ENCODE measurements at places on chromosomes 13 and 19. TPM values are rescaled to one million over a fixed set of nuclear protein-coding genes. Genes with fewer than 3 reads are reported as not detected.

GRCh38 chr13:112447761-112448603 lies 71.8 kb downstream of the SPACA7 start:
- H3K27ac ChIP-seq, result no peak overlapping the region
- H3K4me3 ChIP-seq, result no peak overlapping the region
- DNase-seq, result no peak

DNA sequence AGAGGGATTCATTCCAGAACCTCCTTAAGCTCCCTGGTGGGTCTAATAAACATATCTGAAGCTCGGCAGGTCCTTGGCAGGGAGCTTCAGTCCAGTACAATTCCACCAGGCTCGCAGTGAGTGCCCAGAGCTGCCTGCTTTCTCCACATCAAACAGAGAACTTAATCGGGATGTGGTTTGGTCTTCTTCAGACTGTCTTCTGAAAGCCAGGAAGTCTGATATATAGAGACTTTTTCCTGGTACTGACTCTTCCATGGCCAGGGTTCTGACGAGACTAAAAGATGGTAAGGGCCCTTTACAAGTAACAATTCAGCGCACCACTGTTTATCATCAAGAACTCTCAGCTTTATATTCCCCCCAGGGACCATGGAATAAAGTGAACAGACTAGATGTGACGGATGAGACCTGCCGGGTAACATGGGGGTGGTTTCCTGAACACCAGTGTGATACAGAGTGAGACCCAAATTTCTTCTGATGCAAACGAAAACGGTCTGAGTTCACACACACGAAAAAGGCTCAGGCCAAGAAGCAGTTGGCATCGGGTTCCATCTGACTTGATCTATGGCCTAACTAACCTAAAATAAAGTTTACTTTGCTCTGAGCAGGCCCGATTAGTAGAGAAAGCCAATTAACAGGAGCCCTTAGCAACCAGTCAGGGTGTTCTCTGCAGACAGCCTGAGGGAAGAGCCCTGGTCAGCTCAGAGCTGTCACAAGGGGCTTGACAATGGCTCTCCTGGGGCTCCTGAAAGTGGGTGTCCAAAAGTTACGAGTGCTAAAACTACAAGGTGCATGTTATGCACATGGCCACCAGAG lies 29.0 kb downstream of the RANBP3 start:
- no peak overlapping the region for H3K27ac ChIP-seq
- DNase-seq, result no peak
- H3K4me3 ChIP-seq, result no peak overlapping the region
- H3K4me1 ChIP-seq, result peaks cover 8% of the 10 kb centered on the region

DNA sequence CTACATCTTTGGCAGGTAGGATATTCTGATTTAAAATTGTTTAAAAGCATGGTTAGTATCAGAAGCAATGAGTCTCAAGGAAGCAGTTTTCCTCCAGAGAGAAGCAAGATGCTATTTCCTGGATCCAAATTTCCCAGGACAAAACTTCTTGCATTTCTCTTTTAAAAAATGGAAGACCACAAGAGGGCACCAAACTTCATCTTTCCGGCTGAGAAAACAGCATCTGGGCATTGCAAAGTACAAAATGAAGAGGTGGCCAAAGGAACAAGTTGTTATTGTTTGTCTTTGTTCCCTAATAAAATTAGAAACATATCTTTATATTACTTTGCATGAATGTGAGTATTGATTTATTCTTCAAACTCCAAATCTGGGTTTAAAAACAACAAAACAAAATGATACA lies 60.0 kb upstream of the LRCH1 start:
- no peaks in the 10 kb centered on the region for H3K27me3 ChIP-seq
- H3K4me1 ChIP-seq, result no peaks in the 10 kb centered on the region
- DNase-seq, result no peak
- H3K36me3 ChIP-seq, result no peaks in the 10 kb centered on the region
- H3K4me3 ChIP-seq, result no peak overlapping the region

DNA sequence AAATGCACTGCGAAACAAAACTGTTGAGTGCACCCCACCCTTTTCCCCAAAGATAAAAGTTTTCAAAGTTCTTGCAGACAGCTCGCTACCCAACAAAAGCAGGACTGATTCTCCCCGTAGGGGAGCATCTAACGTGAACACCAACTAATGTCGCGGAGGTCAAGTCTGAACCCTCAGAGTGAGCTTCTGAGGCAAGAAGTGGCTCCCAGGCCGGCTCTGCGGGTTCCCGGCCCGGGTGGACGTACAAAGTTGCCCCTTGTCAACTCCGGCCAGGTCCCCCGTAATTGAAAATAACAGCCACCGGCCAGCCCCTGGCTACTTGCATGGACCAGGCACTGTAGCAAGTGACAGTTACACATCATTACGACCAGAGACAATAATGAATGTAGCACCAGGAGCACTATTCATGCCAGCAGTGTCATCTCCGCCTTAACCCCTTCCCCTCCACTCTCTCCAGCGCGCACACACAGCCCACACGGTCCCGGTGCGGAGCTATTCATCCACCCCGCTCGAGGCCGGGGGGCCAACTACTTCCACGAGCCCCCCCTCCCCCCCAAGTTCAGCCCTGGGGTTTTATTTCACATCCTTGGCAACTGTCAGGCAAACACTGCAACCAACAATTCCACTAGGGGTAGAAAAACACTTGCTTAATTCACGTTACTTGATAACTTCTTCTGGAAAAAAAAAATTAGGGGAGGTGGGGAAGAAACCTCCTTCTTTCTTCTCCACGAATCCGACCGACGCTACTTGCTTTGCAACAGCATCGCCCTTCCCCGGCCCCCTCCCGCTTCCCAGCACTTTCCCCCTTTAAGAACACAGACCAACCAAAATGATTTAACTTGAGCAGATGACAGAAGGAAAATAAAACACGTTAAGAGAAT lies 1.2 kb downstream of the KLF12 start:
- DNase-seq, result peak; percentile 57
- H3K27ac ChIP-seq, result peak overlapping the region; percentile 63
- H3K27me3 ChIP-seq, result no peaks in the 10 kb centered on the region
- no peaks in the 10 kb centered on the region for H3K36me3 ChIP-seq
- H3K4me1 ChIP-seq, result peaks cover 11% of the 10 kb centered on the region

GRCh38 chr19:41886761-41887710 lies 4.1 kb downstream of the ARHGEF1 start:
- no peaks in the 10 kb centered on the region for H3K36me3 ChIP-seq
- no peaks in the 10 kb centered on the region for H3K27me3 ChIP-seq
- H3K27ac ChIP-seq, result no peak overlapping the region
- DNase-seq, result no peak

DNA sequence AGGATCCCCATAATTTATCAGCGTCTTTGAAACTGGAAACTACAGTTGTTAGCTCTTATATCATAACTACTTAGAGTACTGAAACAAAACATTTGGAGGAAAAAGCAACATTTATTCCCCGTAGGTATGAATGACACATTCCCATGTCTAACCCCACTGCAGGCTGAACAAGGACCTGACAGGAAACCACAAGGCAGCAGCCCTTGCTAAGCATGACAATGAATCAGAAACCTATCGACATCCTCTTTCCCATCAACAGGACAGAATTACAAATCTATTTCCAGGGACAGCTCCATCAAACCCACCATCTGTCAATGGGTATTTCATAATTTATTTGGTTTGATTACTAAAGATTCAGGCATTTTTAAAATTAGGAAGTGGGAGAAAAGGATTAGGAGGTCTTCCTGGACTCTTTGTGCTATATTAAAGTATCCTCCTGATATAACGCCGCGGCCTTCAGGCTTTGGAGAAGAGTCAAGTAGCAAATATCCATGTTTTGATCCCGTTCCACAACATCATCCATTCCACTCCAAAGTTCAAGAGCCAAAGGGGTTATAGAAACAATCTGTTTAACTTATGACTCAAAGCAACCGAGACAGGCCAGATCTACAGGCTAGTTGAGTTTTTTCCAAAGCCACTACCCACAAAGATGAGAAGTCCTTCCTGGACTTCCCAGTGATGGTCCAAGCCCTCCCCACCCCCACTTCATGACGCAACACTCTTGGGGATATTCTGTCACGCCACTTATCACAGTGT lies 51.1 kb downstream of the FAM216B start:
- H3K36me3 ChIP-seq, result no peaks in the 10 kb centered on the region
- peak; percentile 49 for DNase-seq
- H3K27me3 ChIP-seq, result no peaks in the 10 kb centered on the region
- H3K4me3 ChIP-seq, result no peak overlapping the region
- H3K27ac ChIP-seq, result no peak overlapping the region
- peaks cover 2% of the 10 kb centered on the region for H3K4me1 ChIP-seq

GRCh38 chr19:45469945-45470761 lies 2.4 kb downstream of the FOSB start:
- H3K4me3 ChIP-seq, result peak overlapping the region; percentile 53
- no peaks in the 10 kb centered on the region for H3K36me3 ChIP-seq
- H3K27me3 ChIP-seq, result no peaks in the 10 kb centered on the region
- H3K4me1 ChIP-seq, result peaks cover 12% of the 10 kb centered on the region
- DNase-seq, result peak; percentile 60

DNA sequence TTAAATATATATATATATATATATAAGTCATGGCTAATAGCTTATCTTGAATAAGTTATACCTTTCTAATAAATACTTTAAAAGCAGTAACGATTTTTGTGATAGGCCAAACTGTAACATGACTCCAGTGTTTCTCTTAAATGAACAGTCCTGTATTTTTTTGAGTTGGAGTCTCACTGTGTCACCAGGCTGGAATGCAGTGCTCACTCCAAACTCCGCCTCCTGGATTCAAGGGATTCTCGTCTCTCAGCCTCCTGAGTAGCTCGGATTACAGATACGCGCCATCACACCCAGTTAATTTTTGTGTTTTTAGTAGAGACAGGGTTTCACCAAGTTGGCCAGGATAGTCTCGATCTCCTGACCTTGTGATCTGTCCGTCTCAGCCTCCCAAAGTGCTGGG lies 814.2 kb upstream of the SLITRK5 start:
- H3K4me3 ChIP-seq, result no peak overlapping the region
- H3K4me1 ChIP-seq, result no peaks in the 10 kb centered on the region
- H3K36me3 ChIP-seq, result no peaks in the 10 kb centered on the region

GRCh38 chr19:2494447-2495129 lies 18.7 kb downstream of the GADD45B start:
- H3K27ac ChIP-seq, result no peak overlapping the region
- H3K4me3 ChIP-seq, result peak overlapping the region; percentile 51
- no peaks in the 10 kb centered on the region for H3K27me3 ChIP-seq
- DNase-seq, result peak; percentile 76

GRCh38 chr13:114054830-114055439 lies 77.5 kb downstream of the RASA3 start:
- H3K4me3 ChIP-seq, result no peak overlapping the region
- no peaks in the 10 kb centered on the region for H3K36me3 ChIP-seq
- H3K27ac ChIP-seq, result no peak overlapping the region

DNA sequence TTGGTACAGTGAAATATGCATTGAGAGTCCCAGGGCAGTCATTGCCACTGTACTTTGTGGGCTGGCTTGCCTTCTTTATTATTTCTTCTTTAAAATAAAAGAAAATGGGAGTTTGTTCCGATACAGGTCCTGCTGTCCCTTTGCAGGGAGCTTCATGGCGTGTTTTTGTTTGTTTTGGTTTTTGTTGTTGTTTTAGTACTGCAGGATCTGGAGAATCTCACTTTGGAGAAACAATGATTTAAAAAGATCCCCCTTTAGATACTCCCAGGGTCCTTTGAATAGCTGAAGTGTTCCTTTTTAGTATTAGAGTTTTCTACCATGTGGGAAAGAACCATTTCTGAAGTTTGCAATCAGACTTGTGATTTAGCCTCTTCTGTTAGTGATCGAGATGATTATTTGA lies 11.1 kb downstream of the CHAF1A start:
- peaks cover 2% of the 10 kb centered on the region for H3K4me1 ChIP-seq
- H3K4me3 ChIP-seq, result no peak overlapping the region
- no peaks in the 10 kb centered on the region for H3K27me3 ChIP-seq
- DNase-seq, result no peak

- no peak overlapping the region for H3K27ac ChIP-seq
- H3K4me3 ChIP-seq, result no peak overlapping the region
- no peaks in the 10 kb centered on the region for H3K27me3 ChIP-seq
- H3K4me1 ChIP-seq, result peaks cover 5% of the 10 kb centered on the region
- DNase-seq, result no peak
- H3K36me3 ChIP-seq, result no peaks in the 10 kb centered on the region
These were observed 64.4 kb upstream of the FRY start for GRCh38 chr13:31967155-31967554.

- no peaks in the 10 kb centered on the region for H3K4me1 ChIP-seq
- no peak overlapping the region for H3K27ac ChIP-seq
- H3K36me3 ChIP-seq, result no peaks in the 10 kb centered on the region
- no peak for DNase-seq
These were observed 150.0 kb downstream of the KCTD15 start for GRCh38 chr19:33946535-33947264.

The RNF17 gene
- not detected for total RNA-seq

The PDE4A gene
- total RNA-seq, result 0.71 TPM

The MEF2B gene
- total RNA-seq, result 2.5 TPM

The ATP4B gene
- total RNA-seq, result not detected

The CYP2F1 gene
- not detected for total RNA-seq

The FFAR2 gene
- total RNA-seq, result not detected

The SHD gene
- not detected for total RNA-seq

The URAD gene
- total RNA-seq, result not detected

The ZNF726 gene
- 1.6 TPM for total RNA-seq

Measured in ovary (tissue), 10 donors.